Globus pallidus (tissue), 1 donor: ENCODE measurements at places on chromosomes 2 and 18.
A peak's percentile ranks its signal among the peaks of the same experiment; 100 is the strongest.

GRCh38 chr2:58845011-58845410, 603.9 kb upstream of the FANCL start:
- no peak for DNase-seq

DNA sequence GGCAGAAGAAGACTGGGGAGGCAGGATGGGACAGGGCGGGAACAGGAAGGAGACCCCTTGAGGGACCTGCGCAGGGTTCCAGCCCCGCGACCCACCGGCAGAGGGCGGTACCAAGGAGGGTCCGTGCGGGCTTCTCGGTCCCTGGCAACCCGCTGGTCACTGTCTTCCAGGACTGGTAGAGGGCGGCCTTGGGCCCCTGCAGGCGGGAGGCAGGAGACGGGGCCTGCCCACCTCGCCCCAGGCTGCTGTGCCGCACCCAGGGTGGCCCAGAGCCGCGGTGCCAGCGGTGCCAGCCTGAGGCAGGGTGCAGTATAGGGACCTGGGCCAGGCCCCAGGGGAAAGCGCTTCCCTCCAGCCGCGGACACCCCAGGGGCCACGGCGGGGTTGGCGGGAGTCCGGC, 34.5 kb downstream of the NEURL3 start:
- peak; percentile 49 for DNase-seq

- no peak for DNase-seq
Observed at GRCh38 chr2:163528640-163529217, 207.1 kb downstream of the FIGN start.

DNA sequence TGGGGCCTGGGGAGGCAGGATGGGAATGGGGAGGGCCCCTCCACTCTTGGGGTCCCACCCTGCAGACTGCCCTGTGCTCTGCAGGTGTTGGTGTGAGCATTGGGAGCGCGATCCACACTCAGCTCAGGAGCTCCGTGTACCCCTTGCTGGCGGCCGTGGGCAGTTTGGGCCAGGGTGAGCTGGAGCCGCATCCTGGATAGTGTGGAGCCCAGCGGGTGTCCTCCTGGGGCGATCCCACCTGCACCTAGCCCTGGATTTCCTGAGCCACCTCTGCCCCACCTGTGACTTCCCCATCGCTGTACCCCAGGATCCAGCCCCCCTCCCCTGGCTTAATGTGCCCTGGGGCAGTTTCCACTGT, 2.6 kb downstream of the PROM2 start:
- no peak for DNase-seq

- DNase-seq: no peak
Observed at GRCh38 chr2:198116756-198117155, 312.4 kb downstream of the PLCL1 start.

DNA sequence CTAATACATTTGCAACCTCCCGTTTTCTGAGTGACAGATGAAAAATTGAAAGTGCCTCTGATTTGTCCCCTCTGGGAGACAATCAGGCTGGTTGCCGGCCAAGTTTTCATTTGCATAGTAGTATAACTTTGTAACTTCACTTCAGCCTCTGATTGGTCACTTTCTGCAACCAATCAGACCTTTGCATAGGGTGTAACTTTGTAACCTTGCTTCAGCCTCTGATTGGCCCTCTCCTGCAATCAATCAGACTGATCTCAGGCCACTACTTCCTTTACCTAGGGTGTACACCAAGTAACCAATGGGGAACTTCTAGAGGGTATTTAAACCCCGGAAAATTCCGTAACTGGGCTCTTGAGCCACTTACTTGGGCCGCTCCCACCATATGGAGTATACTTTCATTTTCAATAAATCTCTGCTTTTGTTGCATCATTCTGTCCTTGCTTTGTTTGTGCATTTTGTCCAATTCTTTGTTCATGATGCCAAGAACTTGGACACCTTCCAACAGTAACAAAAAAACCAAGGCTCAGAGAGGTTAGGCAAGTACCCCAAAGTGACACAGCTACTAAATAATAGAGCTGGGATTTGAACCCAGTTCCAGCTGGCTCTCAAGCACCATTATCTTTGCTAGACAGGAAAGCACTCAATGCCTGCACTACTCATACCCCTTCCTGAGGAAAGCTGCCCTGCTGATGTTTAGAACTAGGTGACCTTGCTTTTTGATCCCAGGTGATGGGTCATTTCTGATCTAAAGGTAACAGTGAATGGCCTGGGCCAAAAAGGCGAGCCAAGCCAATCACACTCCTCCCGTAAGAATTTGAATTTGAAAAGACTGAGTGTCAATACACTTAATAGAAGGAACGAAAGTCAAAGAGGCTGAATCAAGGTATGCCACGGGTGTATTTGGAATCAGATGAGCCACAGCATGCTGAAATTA, 10.9 kb upstream of the MYOM1 start:
- no peak for DNase-seq

DNA sequence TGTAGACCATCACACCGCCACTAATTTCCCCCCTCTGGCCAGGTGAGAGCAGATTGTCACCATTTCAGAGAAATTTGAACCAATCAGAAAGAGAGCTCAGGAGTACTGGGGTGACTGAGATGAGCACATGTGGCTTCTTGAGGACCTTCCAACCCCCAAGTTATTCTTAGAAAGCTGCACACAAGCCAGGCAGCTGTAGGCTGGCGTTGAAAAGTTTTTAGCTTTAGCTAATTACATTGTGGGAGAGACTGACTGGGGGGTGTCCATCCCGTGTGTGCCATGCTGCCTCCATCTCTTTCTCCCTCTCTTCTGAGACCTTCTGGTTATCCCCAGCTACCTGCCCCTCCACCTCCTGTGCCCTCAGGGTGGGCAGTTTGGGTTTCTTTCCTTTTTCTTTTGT, 154.0 kb downstream of the AGAP1 start:
- DNase-seq: no peak
